ENCODE measurements at places on chromosomes 2 and 18. TPM values are rescaled to one million over a fixed set of nuclear protein-coding genes. Genes with fewer than 3 reads are reported as not detected.
A peak's percentile ranks its signal among the peaks of the same experiment; 100 is the strongest.

DNA sequence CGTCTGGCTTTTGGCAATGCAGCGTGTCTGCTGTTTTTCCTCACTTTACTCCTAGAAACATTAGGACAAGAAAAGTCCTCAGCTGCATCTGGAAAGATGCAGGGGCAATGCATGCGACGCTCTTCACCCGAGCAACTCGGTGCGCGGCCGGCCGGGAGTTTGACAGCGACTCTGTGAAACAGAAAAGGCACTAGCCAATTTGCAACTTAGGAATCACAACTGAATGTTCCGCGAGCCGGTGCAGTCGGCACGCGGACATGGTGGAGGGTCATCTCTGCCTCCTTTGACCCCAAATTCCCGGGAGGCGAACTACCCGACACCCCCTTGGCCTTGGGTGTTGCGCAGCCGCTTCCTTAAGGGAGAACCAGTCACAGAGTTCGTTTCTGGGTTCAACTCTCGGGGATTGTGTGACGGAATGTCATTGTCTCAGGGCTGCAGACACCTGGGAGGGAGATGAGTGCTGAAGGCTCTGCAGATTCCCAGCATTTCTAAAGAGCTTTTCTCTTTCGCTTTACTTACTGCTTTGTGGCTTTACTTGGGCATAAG lies 9.8 kb downstream of the NR4A2 start:
- DNase-seq: no peak

HOXD12 gene
- total RNA-seq: not detected

DNA sequence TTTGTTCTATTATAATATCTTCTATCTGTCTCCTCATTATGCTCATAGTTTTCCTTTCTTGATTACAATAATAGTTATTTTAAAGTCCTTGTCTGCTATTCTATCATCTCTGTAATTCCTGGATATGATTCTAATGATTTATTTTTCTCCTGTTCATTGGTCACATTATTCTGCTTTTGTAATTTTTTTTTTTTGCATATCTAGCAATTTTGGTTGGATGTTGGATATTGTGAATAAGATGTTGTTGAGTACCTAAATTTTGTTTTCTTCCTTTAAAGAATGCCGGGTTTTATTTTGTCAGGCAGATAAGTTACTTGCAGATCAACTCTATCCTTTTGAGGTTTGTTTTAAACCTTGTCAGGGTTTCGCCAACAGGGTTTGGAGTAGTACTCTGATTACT lies 25.2 kb downstream of the KATNAL2 start:
- no peak for DNase-seq

GRCh38 chr18:51425889-51426288 lies 228.4 kb upstream of the MEX3C start:
- no peak for DNase-seq

- no peak for DNase-seq
Observed at GRCh38 chr18:76468345-76469304, 26.4 kb downstream of the ZNF516 start.

DNA sequence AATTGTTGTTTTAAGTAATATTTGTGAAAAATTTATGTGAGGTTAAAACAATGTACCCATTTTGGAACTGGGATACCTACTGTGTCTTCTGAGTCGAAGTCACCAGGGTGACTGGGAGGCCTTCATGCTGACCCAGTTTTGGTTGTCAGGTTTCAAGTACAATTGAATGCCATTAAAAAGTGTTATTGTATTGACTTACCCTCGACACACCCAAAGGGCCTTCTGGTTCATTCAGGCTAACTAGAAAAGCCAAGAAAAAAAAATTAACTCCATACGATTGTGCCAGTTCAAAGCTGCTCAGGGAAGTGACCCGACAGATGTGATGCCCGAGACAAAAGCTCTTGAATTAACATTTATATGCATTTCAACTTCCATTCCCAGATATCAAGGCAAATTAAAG lies 190.0 kb downstream of the ST6GAL2 start:
- no peak for DNase-seq

SLC11A1 gene
- total RNA-seq: 302 TPM

- no peak for DNase-seq
Observed at GRCh38 chr2:239046822-239047221, 198.9 kb downstream of the TWIST2 start.

DNA sequence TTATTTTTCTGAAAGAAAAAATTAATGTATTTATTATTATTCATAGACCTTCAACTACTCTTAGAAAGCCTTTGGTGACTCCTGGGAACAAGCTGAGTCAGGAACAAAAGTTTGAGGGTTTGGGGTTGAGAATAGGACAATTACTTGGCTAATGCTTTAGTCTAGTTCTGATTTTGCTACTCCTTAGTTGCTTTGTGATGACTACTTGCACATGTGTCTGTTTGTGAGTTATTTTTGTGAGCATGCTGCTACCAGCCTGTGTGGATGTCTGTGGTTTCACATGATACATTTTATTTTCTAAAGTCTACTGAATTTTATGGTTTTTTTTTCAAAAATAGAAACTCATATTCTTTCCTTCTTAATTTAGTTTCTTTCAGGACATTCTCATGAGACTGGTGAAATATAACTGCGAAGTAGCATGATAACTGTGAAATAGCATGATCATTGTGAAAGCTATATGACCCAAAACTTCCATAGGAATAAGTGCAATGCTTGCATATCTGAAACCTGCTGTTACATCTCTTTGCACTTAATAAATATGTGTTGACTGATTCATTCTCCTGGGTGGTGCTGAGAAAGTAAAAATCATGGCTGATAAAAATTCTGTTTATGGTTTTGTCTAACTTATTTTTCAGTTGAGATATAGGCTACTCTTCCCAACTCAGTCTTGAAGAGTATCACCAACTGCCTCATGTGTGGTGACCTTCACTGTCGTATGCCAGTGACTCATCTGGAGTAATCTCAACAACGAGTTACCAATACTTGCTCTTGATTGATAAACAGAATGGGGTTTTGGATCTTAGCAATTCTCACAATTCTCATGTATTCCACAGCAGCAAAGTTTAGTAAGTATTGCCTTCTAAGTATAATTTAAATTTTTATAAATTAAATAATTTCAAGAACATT lies 17.9 kb upstream of the IL18R1 start:
- DNase-seq: no peak

SKOR2 gene
- not detected for total RNA-seq

DNA sequence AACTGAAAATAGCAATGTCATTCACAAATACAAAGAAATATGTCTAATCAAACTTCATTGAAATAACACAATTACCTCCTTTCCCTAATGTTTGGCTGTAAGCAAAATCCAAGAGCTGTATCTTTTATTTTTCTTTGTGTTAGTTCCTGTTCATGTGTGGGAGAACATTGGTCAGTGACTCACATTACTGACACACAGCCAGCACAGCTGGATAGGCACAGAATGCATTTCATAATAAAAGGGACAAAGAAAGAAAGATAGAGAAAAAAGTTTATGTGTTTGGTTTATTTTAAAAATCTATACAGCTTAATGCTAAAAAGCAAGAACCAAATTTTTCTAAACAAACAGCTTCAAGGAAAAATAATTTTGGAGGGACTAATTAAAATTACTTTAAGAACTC lies 185.6 kb upstream of the COL3A1 start:
- no peak for DNase-seq

DNA sequence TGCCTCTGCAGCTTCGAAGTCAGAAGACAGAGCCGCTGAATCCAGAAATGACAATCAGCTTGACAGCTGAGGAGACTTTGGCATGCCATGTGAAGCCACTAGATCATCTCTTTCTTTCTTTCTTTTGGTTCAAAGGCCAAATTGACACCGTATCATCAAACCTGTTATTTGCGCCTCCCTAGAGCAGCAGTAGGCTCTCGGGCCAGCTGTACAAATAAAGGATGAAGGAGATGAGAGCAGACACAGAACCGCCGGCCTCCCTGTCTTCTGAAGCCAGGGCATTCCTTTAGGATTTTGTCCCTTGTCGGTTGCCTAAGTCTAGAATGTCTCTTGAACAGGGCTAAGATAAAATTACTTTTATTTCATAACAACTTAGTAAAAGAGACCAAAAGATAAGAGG lies 36.8 kb downstream of the COL4A4 start:
- DNase-seq: no peak

EVA1A gene
- 41.9 TPM for total RNA-seq

DNA sequence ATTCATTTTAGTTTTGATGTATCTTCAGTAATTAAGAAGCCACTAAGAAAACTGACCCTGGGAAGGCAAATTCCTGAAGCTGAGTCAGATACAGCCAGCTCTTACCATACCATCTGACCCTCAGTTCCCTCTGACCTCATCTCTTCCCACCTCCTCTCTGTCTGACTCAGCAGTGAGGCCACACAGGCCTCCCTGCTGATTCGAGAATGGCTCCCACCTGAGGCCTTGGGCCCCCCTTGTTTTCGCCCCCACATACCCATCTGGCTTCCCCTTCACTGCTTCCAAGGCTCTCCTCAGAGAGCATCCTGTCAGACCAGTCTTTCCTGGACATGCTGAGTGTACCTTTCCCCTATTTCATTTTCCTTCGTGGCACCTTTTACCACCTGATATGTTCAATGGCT lies 71.0 kb upstream of the CYP1B1 start:
- no peak for DNase-seq

- DNase-seq: no peak
Observed at GRCh38 chr2:115199966-115200365, 757.5 kb downstream of the DPP10 start.

DNA sequence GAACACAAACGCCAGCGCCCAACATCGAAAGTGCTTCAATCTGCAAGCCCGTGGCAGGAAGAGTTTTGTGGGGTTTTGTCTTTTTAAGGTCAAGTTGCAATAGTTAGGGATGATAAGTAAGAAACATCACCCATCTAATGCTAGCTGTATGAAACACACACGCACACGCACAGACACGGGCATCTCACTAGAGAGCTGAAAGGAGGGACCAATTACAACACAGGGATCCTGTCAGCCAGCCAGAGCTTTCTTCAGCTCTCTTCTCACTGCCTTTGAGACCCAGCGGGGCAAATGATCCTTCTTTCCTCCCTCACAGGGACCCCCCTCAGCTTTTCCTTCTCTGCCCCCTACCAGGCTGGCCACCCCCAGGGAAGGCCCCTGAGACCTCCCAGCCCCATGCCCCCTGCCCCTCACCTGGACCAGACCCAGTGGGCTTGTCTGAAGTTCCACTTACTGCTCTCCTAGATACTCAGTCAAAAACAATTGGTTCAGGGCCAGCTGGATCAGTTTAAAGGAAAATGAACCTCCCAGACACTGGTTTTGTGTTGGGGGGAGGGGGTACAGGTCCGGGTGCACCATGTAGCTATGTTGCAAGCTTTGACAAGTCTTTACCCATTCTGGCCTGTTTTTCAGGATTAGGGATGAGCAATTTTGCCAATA lies 17.9 kb downstream of the CYP26B1 start:
- no peak for DNase-seq

DNA sequence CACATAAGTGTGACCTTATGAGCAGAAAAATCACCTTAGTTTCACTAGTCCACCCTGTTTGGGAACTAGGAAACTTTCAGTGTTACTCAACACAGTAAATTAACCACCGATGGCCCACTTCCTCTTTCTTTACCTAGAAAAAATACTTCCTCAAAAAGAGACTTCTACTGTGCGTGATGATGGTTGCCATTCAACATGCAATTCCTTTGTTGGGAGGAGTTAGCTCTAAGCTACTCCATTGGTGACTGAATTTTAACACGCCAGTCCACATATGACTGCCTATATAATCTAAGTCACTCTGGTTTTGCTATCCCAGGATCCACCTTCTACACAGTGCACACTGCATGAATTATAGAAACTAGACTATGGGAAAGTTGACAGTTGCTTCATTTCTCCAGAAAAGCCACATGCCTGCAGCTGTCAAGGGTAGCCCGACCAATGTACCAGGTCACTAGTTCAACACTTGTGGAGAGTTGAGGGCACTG lies 47.8 kb upstream of the REG3G start:
- no peak for DNase-seq

GREB1L gene
- 1.2 TPM for total RNA-seq

GRCh38 chr2:131475831-131476230 lies at the start of gene TUBA3D:
TSS of gene TUBA3D (plus strand) at chr2:131476119. CDS start at chr2:131476200, 81 bp downstream.
- no peak for DNase-seq

DNA sequence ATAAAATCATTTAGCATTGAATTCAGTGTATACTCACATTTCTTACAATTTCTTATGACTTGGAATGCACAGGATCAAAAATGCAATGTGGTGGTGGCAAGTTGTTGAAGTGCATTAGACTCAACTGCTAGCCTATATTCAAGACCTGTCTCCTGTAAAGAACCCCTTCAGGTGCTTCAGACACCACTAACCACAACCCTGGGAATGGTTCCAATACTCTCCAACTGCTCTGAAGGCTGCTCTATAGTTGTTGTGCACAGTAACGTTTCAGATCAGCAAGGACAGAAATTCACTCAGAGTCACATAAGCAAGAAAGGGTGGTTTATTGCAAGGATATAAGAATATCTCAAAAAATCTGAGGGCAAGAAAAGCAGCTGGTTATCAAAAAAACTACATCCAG lies 6.5 kb downstream of the GKN1 start:
- DNase-seq: no peak

GRCh38 chr2:235439959-235440662 lies 53.7 kb upstream of the AGAP1 start:
- no peak for DNase-seq

DNA sequence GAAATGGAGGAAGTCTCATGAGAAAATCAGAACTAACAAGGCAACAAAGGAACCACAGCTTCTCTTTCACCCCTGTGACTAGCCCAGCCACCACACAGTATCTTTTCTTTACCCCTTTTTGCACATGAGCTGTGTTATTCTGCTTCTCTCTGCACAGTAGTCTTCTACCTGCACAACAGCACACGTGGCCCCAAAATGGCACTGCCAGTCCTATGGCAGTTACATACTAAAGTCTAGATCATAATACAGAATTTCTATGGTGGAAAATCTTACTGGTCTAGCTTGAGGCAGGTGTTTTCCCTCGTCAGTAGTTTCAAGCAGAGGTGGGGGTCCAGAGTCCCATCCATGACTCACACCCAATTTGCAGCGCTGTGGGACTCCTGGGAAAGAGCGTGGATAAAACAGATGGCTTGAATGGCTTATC lies 177.7 kb downstream of the DIS3L2 start:
- no peak for DNase-seq

NEDD4L gene
- total RNA-seq: 192 TPM

DNA sequence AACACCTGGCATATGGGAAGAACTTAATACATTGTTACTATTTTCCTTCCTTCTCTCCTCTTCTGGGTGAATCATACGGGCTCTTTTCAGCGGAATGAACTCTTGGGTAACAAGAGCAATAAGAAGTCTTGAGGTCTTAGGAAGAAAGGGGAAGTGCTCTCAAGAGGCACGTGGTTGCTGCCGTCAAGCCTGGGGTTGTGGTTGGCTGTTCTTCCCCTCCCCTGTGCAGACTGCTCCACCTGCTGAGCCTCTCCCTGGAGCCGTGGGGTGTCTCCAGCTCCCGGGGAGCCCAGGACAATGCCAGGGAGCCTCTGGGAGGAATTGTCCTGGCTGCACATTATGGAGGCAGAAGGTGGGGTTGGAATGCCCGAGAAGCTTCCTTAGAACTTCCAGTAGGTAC lies 19.4 kb downstream of the TOGARAM2 start:
- DNase-seq: peak; percentile 84

DNA sequence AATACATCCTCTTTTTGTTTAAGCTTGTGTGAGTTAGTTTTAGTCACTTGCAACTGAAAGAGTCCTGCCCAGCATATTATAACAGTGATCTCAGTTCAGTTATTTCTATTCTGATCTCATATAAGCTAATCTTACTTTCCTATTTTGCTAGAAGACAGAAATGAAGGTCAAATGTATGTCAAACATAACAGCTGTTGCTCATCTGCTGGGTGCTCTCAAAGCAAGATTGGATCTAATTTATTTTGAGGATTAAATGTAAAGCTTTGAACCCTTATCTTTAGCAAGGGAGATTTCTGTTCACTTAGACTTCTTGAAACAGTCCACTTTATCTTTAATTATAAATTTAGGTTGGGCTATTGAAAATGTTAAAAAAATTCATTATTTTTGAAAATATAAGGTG lies 31.2 kb downstream of the CRYGD start:
- DNase-seq: no peak

- DNase-seq: peak; percentile 41
Observed at GRCh38 chr2:128263902-128264331, 54.8 kb downstream of the HS6ST1 start.
